Mesothelial cell of epicardium (in vitro differentiated cells): ENCODE measurements at places on chromosomes 5 and 9.

DNA sequence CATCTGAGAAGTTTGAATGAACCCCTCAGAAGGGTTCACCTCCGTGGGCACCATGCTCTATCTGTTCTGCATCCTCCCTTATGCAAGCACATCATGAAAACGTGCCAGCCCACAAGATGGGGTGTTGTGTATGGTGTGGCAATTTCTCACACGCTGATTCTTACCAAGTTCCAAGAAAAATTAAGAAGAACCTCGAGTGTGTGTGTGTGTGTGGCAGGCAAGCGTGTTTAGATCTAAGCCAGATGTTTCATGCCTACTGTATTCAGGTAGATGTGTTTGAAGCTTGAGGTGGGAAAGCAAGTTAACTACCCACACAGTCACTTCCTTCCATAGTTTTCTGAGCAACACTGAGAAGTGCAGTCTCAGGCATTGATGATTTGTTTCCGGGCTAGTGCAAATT is 77.7 kb upstream of the GNA14 start:
- DNase-seq, result no peak

- no peak for DNase-seq
Measured at GRCh38 chr5:136329484-136330190, 35.7 kb downstream of the TRPC7 start.

GRCh38 chr5:154937718-154938466 is at the start of gene GEMIN5:
Gene GEMIN5, minus strand, starts transcription at chr5:154938211. Its CDS starts 78 bp downstream, at chr5:154938133.
- peak; percentile 66 for DNase-seq

DNA sequence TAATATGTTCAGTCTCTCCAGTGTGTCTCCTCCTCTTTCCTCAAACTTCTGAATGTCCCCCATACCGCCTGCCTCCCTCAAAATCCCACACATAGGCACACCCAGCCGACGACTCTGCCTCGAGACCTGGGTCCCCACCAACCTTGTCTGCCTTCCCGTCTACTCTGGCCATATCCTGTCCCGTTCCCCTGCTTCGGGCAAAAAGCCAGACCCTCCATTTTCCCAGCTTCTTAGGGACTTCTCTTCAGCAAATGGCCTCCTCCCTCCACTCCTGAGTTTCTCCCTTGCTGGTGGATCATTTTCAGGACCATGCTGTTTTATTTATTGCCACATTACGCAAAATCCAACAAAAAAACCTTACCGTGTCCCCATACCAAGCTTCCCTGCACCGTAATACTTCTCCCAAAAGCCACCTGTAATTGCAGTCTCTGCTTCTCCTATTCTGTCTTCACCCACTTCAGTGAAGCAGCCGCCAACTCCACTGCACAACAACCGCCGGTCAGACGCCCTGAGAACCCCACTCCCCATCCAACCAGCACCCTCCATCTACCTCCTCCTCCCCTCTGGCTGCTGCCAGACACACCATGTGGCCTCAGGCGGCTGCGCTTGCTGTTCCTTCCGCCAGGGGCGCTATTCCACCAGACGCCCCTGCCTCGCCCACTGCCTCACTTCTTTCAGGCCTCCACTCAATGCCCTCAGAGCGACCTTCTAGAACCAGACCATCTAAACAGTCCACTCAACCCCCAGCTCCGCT is 117.0 kb downstream of the TRPM6 start:
- no peak for DNase-seq

DNA sequence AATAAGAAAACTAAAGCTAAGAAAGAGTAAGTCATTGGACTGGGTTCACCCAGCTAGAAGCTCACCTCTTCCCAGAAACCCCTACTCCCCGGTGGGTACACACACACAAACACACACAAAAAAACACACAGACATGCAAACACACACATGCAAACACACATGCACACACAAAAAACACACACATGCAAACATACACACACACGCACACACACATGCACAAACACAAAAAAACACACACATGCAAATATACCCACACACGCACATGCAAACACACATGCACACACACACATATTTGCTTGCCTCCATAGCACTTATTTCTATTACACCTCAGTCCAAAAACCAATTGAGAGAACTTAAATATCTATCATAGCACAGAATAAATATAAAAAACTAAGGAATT is 26.1 kb downstream of the RETREG1 start:
- no peak for DNase-seq

DNA sequence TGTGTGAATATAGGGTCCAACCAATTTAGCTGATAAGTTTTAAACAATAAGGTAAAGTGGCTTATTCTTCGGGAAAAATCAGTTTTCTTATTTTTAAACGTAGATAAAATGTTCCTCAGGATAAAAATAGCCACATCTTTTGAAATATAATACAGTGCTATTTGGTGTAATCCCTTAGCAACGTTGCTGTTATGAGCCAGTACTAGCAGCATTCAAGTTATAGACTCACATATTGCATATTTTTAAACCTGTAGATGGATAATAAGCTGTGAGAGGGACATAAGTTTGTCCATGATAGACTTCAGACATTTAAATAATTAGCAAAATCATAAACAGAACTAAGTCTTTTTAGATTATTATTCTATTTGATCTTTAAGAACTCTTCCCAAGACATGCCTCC is 6.3 kb downstream of the PDE4D start:
- no peak for DNase-seq
